ENCODE measurements at places on chromosomes 4 and X. TPM values are rescaled to one million over a fixed set of nuclear protein-coding genes. Genes with fewer than 3 reads are reported as not detected.

FMR1NB gene
- not detected for total RNA-seq

COL25A1 gene
- 6.9 TPM for total RNA-seq

OPRPN gene
- not detected for total RNA-seq

EDA2R gene
- 8.1 TPM for total RNA-seq

EGF gene
- total RNA-seq, result 6.5 TPM

NSUN7 gene
- total RNA-seq, result 0.86 TPM

TMPRSS11F gene
- total RNA-seq, result not detected

HPSE gene
- 0.43 TPM for total RNA-seq

NDUFB11 gene
- total RNA-seq, result 55.3 TPM

MAGEB4 gene
- total RNA-seq, result not detected

TENM3 gene
- 26.4 TPM for total RNA-seq

FGA gene
- not detected for total RNA-seq

DNA sequence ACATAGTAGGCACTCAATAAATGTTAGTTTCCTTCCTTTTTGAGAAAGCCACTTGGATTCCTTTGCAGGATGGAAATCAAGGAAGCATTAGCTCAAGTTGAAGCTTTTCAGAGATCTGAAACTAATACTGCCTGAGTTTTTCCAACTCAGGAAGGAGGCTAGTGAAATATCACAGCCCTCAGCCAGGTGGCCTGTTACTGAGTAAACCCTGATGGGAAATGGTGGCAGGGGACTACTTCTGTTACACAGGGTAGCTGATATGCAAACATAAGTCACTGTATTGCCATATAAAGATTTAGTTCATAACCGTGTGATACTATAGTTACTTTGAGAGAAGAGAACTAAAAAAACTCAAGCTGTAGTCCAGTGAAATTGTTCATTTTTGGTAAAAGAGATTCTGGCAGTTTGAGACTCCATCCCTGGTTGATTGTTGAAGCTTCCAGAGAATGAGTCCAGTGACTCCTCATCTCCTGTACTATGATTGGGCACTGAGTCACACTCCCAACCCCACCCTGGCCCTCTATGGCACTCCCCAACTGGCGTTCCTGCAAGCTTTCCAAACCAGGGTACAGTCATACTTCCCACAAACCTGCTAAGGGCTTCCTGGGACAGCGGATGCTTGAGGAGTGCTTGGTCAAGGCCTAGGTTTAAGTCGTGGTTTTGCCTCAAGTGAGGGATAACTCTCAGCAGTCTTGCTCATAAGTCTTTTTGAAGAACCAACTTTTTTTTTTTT, 81.8 kb downstream of the MID1IP1 start:
- no peak for DNase-seq

DNA sequence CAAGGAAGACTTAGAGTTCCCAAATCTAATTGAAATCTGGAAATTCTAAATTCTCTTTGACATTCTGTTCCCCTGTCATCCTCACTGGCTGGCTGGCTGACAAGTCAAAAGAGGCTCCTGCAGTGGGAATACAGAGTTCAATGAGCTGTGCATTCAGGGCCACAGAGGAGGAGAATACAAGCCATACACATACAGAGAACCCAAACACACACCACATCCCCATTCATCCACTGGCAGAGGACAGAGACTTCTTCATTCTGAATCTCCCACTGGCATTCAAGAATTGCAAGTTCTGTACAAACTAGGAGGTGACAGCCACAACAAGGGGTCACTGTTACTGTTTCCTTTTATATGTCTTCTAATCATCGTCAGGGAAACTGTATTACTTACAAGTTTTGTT, 49.7 kb downstream of the SAT1 start:
- no peak for DNase-seq

DNA sequence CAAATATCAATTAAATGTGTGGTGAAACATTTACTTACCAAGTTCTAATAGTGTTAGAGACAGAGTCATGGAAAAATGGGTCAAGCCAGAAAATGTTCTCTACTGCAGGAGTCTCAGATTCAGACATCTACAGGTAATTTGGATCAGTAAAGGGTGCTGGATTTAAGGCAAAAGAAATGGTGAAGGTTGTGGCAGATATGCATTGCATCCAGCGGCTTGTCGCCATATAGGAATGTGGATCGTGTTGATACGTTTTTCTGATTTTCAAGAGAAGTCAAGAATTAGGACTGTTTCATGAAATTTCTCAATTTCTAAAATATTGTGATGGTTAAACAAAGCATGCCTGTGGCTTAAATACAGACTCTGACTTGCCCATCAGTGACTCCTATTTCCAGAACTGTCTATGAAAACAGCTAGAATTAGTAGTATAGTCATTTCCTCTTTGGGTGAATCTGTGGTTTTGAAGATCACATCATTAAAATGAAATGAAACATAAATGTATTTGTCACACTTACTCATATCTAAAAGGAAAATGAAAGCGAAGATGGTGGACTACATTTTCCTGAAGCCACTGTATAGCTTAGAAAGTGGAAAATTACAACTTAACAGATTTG, 110.1 kb upstream of the VEGFC start:
- DNase-seq, result peak; percentile 89

- no peak for DNase-seq
Observed at GRCh38 chr4:93182722-93183121, 645.8 kb upstream of the ATOH1 start.

GRCh38 chr4:184814686-184815045, 11.1 kb downstream of the ACSL1 start:
- no peak for DNase-seq

- no peak for DNase-seq
Observed at GRCh38 chr4:69668680-69669079, 15.6 kb upstream of the UGT2A1 start.

DNA sequence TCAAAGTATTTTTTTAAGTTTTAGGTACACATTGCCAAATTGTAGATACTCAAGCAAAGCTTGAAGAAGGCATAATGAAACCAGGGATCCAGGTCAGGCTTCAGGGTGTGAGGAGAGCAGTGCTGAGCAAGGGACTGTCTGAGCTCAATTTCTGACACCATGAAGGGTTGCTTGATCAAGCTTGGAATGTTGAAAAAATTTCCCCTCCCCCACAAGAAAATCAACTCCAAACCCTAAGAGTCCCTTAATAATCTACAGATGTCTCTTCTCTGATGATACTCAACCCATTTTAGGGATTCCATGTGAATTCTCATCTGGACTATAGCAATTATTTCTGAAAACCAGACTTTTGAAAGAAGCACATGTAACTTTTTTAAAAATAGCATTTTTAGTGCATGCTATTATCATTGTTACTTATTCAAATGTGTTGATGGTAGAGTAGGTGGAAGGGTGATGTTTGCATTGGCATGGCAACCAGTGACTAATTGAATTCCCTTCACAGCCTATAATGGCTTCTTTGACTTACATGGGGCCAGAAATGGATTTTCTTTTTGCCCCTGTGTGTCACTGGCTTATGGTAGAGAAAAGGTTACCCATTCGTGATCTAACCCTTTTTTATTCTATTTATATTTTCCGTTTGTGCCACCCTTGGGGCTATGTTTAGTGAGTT, 252.0 kb downstream of the FBXW7 start:
- no peak for DNase-seq

- peak; percentile 71 for DNase-seq
Observed at GRCh38 chr4:185039508-185040273, 21.4 kb downstream of the HELT start.

DNA sequence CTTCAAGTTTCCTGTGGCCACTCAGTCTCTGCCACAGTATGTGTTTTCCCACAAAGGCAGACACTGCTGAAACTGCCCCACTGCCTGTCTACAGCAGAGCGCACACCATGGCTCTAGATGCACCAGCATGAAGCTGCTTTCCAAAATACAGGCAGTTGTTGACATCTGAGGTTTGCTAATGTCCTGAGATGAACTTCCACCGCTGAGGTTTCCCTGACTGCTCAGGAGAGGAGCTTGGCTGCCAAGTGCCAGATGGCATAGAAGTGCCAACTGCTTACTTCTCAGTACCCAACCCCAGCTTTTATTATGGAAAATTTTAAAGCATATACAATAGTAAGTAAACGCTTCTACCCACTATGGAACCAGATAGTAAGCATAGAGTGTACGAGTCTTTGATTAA, 61.0 kb upstream of the EXOC1L start:
- no peak for DNase-seq

DNA sequence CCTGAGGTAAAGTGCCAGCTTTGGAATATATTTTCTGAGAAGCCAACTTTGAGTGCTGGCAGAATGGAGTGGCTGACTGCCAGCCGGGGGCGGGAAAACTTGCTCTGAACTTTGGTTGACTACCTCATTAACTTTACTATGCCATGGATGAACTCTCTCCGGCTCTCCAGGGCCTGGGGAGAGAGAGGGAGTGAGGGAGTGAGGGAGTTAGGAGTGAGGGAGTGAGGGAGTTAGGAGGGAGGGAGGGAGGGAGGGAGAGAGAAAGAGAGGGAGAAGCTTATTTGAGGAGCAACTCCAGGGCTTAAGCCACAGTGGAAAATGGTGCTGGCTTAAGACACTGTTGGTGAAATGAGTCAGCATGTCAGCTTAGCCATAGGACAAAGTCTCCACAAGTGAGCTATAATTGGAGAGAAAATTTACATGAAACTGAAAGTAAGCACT, 280.9 kb upstream of the RPS6KA3 start:
- peak; percentile 60 for DNase-seq

- no peak for DNase-seq
Observed at GRCh38 chr4:78938474-78938867, 767 bp downstream of the PAQR3 start.

DNA sequence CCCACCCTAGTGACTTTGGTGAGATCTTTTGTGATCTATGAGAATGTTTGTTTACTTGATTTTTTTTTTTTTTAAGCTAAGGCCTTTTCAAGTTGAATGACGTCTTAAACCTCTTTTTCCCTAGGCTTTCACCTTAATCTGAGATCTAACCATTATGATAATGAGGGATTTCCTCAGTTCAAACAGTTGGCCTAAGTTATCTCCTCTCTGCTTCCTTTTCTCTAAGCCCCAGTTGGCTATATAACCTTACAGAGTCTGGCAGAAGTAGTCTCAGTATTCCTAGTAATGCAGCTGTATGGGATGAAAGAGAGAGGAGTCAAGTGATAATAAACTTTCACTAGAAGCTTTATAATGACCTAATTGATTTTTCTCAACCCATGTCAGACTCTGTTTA, 99.0 kb downstream of the STIM2 start:
- no peak for DNase-seq

DNA sequence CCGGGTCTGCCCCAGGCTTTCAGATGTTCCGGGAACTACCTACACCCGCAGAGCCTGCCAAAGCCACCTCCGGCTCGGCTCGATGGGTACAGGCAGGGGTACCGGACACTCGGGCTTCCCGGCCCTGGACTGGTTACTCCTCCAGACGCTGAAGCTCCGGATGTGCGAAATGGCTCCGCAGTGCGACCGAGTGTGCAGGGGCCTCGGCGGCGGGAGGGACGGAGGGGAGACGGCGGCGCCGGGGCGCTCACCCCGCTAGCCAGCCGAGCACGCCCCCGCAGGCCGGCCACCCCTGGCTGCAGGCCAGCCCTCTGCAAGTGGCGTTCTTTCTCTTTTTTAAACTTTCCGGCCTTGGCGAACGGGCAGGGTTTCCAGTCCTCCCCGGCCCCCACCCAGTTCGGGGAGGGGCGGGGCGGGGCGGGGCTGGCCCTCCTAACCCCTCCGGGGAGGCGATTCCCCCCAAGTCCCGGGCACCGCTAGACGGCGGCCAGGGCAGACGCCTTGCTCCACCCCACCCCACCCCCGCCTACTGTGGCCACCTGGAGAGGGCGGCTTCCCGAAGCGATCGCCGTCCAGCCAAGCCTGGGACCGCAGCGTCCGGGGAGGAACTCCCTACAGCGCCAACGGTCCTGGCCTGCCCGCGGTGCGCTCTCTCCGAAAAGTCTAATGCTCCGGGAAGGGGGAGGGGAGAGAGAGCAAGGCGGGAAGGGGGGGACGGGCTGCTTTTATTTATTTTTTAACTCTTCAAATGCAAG, 7.5 kb downstream of the BCOR start:
- DNase-seq, result no peak

GRCh38 chr4:83855044-83855443, 319.1 kb downstream of the GPAT3 start:
- peak; percentile 81 for DNase-seq

DNA sequence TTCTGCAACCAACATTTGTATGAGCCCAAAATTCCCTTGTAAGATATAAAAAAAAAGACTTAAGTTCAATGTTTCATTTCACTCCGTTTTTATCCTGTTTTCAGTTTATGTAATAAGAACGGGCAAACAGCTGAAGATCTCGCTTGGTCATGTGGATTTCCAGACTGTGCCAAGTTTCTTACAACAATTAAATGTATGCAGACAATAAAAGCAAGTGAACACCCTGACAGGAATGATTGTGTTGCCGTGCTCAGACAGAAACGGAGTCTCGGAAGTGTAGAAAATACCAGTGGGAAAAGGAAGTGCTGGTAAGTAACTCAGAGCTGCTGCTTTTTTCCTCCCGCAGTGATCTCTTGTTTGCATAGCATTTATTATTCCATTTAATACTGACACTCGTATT, 2.8 kb downstream of the ANKRD37 start:
- DNase-seq, result no peak

DNA sequence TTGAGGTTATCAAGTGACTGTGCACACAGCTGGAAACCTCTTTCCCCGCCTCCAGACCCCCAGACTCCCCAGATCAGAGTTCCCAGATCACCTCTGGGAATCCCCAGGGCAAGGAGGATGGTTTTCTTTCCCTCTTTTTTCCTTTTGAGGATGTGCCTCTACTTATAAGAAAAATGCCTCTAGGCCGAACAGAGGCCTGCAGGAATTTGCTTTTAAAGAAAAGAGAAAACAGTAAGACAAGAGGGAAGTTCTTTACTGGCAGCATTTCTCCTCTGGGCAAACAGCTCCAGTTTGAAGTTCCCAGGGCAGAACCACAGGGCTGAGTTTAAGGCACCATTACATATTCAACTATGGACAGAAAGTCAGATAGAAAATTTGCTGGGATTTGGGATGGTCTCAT, 837.9 kb upstream of the LCORL start:
- no peak for DNase-seq

- DNase-seq, result peak; percentile 96
Observed at GRCh38 chrX:9494771-9495170, 29.9 kb downstream of the TBL1X start.

DNA sequence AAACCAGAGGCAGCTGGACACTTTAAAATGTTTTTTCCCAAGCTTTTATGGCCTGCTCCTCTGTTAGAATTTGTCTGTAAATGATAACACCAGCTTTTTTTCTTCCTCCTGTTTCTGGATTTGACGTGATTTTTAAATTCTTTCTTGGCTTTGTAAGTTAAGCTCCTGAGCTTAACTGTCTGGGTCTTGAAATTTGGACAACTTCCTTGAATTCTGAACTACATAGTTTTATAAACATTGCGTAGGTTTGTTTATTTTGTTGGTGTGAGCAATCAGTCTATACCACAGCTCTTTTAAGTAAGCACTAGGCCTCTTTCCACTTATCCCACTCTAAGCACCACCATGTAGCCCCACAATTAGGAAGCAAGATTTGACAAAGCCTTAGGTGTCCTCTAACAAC, 144.4 kb upstream of the GUCY1A1 start:
- DNase-seq, result peak; percentile 95
